ENCODE measurements at places on chromosomes 6 and 20.

DNA sequence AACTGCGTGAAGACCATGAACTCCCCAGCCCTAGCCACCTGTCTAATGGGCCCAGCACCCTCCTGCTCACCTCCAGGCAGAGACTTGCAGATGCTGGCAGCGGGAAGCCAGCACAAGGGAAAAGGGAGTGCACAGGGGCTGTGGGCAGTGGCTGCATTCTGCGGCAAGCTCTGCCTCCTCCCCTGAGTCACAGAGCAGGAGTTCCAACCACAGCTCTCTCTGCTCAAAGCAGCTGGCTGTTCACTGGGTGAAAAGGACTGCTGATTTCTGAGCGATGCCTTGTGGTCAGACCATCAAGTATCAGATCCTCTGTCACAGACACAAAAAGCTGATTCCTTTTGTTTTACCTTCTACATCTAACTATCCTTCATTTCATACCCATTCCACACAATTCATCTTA, 10.5 kb downstream of the NKX2-2 start:
- peak; percentile 29 for DNase-seq

- no peak for DNase-seq
Observed at GRCh38 chr6:30397697-30398096, 52.7 kb downstream of the RPP21 start.

DNA sequence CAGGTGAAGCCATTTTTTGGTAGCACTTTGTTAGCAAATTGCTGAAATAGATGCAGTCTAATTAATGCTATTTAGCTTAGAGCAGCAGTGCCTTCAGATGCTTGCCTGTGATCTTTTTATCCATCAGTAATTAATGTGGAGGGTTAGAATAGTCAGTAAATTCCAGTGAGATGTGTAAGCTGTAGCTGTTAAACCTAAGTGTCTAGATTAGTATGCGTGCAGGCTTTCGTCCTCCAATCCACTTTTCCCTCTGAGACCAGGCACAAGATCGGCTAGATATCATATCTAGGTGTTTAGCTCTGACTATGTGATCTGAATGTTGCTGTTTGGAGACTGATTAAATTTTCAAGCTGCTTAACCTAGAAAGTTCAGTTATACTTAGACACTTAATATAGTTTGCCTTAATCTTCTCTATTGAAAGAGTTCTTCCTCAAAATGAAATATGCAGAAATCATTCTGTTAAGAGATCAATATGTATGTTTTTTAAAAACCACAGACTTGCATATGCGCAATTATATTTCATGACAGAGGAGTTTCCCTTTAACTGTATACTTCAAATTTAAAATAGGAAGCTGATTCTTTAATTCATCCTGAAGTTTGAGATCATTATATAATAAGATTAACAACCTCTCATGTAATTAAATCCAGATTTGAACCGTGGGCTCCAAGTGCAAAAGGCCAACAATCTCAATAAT, 41.2 kb downstream of the XRN2 start:
- no peak for DNase-seq

DNA sequence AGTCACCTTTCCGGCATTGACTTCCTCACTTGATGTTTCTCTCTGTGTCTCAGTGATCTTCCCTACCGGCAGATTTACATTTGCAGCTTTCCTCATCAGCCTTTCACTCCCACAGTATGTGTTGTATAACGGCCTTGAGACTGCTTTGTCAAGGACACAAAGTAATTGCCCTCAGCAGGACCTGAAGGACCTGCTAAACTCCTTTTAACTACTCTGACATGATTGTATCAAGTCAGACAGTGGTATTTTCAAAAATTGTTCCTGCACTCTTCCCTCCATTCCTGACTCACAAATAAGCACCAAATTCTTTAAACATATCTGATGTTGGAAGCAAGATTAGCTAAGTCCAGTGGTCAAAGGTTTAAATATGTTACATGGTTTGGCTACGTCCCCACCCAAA, 62.4 kb downstream of the PDE10A start:
- DNase-seq: no peak

DNA sequence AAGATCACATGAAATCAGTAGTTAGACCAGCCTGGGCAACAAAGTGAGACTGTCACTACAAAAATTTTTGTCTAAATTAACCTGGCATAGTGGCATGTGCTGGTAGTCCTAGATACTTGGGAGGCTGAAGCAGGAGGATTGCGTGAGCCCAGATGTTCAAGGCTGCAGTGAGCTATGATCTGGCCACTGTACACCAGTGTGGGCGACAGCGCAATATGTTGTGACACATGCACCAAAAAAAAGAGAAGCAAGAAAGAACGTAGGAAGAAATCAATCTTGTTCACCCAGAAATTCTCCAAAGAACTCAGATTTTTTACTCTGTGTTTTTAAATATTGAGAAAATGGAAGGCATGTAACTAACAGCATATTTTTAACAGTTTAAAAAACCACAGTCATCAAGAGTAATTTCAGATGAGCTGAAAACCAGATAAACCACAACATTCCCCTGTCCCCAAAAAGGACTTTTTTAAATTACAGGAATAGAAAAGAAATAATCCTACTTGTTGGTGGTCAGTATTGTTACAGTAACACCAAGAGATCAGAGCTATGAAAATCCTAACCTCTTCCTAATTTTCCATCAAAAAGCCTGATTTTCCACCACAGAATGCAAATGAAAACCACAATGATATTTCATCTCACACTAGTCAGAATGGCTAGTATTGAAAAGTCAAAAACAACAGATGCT, 240.2 kb downstream of the KHDC1L start:
- peak; percentile 54 for DNase-seq

GRCh38 chr6:142716097-142716496, 228.9 kb downstream of the HIVEP2 start:
- DNase-seq: no peak

GRCh38 chr20:23753589-23753988, 2.9 kb upstream of the CST1 start:
- DNase-seq: no peak

- DNase-seq: no peak
Observed at GRCh38 chr20:46307999-46308257, 370 bp downstream of the CDH22 start.

DNA sequence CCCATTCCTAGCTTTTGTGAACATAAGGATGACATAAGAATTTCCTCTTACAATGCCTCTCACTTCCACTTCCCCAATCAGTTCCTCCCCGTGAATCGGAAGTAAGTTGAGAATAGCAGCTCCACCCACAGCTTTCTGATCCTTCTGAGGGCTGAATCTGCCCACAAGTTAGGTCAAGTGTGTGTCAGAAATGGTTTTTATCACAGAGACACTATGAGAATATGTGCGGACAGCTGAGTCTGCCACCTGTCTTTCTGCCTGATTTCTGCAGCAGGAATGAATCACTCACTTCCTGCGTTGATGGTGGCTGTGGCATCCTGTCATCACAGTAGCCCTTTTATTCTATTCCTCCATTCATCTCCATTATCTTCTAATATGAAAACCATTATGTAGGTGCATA, 70.2 kb downstream of the RIN2 start:
- DNase-seq: no peak

GRCh38 chr6:107618672-107619071, 128.8 kb downstream of the SOBP start:
- no peak for DNase-seq

DNA sequence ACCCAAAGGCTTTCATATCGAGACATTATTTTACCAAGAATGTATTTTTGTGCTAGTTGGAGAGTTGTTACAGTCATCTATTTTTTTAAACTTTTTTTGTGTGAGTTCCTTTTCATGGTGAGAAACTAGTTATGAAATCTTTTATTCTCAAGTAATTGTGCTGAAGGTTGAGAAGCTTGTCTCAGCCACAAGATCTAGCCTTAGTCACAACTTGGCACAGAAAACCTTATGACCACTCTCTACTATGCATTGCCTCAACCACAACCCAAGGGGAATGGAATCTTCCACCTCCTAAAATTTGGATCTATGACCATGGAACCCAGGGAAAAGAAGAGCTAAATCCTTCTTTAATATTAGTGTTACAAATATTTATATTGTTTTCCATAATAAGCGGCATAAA, 58.5 kb downstream of the HS3ST5 start:
- peak; percentile 35 for DNase-seq

DNA sequence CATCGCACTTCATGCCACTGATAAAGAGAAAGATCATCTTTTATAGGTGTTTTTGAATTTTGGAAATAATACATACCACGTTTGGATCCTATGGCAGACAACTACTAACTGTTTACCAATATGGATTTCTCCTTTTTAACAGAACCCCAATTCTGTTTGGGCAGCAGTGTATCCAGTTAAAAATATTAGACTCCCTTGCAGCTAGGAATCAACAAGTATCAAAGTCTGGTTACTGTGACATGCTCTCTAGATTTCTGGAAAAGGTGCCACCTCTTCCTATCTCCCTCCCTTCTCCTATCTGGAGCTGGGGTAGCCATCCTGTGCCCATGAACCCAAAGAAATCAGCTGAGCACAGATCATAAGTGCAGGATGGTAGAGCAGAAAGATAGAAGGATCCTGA, 54.1 kb upstream of the DTNBP1 start:
- DNase-seq: no peak

DNA sequence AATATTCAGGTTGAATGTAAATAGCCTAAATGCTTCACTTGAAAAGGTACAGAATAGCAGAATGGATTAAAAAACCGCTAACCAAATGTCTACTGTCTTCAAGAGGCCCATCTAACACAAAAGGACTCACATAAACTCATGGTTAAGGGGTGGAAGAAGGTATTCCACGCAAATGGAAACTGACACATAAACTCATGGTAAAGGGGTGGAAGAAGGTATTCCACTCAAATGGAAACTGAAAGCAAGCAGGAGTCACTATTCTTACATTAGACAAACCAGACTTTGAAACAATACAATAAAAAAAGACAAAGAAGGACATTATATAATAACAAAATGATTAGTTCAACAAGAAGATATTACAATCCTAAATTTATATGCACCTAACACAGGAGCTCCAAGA, 38.3 kb upstream of the PKIB start:
- no peak for DNase-seq

GRCh38 chr6:4649728-4650127, 126.5 kb upstream of the CDYL start:
- no peak for DNase-seq

DNA sequence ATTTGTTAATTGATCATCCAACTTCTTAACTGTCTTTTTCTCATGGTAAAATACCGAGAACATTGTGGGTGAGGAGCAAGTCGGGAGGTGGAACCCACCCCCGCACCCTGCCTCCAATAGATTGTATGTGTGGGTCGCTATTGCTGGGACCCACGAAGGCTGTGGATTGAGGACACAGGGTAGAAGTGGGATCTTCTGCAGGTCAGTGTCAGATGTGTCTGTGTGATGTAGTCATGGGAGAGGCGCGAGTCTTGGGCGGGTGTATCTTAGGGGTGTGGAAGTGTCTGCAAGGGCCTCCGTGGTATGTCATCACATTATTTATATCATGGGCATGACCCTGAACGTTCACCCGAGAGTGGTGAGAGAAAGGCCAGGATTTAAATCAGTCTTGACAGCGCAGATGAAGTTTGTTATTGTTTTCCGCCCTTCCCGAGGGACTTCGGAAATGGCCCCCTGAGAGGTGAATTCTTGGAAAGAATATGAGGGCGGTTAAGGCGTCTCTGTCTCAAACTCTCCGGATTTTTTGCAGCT, 472 bp upstream of the PAQR8 start:
- DNase-seq: peak; percentile 39

- DNase-seq: no peak
Observed at GRCh38 chr20:42754706-42755105, 435.0 kb downstream of the PTPRT start.

GRCh38 chr6:54802775-54803634, 43.6 kb upstream of the FAM83B start:
- peak; percentile 70 for DNase-seq

DNA sequence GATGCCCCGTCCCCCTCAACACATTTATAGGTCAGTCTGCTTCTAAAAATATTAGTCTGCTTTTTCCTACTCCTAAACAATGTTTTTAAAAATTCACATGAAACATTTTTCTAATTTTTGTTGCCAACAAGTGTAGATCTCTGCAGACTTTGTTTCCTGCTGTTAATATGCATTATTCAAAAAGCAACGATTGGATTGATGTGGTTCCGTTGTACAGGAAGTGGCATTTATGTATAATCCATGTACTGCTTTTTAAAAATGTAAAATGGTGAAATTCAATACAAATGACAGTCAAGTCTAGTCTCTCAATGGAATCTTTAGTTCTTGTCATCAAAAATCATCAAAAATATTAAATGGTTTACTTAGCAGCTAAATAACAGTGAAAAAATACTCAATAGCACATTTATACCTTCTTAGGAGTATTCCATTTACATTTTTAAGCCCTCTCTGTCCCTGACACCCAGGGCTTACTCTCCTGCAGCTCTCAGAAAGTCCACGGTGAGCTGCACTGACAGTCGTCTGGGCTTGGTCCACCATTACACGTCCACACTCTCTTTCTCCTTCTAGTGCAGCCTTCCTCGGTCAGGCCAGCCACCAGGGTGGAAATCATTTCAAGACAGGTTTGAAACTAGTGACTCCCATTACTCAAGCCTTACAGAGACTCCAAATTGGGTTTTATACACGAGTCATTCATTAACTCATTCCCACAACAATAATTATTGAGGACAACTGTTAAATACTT, 211.5 kb downstream of the TMEM200A start:
- DNase-seq: no peak

DNA sequence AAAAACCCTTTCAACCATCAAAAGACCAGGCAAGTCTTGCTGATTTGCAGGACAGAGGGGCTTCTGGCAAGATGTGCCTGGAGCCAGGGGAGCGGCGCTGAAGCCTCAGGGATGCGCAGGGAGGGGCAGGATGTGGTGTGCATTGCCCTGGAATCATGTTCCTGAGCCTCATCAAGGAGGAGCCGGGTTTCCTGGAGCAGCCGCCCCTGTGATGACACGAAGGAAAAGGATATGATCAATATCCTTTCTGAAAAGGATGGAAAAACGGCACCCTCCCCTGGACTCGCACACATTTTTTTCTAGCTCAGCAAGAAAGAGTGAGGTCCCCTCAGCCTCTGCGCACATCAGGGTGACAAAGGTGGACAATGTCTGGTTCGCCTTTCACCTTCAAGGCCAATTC, 173.1 kb upstream of the SSTR4 start:
- peak; percentile 14 for DNase-seq

Measured in fibroblast of skin of scalp (primary cell).